ENCODE measurements at places on chromosomes 4 and X.

- no peak for DNase-seq
Measured at GRCh38 chr4:24321616-24322015, 262.7 kb downstream of the DHX15 start.

DNA sequence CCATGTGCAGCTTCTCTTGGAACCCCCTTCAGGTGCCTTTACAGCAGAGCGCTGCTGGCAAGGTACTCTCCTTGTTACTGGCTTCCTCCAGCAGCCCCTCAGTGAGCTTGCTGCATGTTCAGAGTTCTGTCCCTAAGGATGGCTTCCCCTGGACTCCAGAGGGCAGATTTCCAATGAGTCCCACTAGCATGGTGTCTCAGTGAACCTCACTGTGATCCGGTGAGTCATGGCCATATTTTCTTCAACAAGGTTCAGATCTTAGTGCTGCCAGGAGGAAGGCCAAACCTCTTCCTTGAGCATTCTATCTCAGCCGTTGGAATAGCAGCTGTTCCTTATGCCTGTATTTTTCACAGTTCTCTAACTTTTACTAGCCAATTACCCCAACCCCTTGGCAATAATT is 98.8 kb downstream of the CASK start:
- no peak for DNase-seq

GRCh38 chr4:152810715-152811287 is 31.0 kb downstream of the ARFIP1 start:
- DNase-seq = no peak

DNA sequence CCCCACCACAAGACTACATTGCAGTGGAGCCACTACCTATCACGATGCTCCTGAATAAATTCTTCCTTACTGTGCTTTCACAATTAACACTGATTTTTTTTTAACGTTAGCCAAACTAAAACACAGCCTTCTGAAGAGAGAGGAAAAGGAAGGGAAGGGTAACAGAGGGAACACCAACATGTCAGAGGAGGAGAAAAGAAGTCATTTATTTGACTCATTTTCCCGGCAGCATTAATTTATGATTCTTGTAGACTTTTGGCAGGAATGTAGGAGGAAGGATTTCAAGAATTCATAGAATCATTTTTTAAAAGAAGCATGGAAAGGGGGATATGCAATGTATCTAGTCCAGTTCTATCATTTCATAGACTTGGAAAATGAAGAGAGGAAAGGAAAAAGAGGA is 74.3 kb upstream of the IQCM start:
- no peak for DNase-seq

- DNase-seq = no peak
Measured at GRCh38 chr4:84957514-84958420, 8.7 kb downstream of the WDFY3 start.

- DNase-seq = no peak
Measured at GRCh38 chr4:25624616-25625015, 31.0 kb upstream of the SLC34A2 start.

GRCh38 chrX:112085149-112085548 is 2.6 kb upstream of the TRPC5 start:
- DNase-seq = no peak

- DNase-seq = peak; percentile 57
Measured at GRCh38 chr4:76215077-76215476, 1.5 kb upstream of the SCARB2 start.

DNA sequence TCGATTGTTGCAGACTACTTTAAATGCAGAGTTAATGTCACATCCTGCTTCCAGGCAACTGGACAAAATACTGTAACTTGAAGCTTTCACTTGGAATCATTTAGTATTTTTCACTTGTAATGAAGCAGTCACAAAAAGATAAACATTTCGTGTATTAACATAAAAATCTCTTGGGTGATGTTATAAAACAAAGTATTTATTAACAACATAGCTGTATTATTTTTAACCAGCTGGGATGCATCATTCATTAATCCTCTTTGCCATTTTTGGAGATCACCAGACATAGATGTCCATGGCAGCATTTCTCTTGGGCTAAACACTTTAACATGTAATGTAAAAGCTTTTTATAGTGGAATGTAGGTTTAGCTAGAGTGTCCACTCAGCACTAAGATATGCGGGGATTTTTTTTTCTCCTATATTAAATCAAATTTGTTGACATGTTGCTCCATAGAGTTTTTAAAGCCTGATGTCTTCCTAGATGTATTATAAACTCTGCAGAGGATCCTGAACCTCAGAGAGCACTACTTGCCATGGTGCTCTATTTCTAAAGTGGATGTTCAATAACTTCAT is 193.7 kb upstream of the SPANXN4 start:
- DNase-seq = no peak

- DNase-seq = no peak
Measured at GRCh38 chr4:112516471-112517066, 589 bp upstream of the NEUROG2 start.

GRCh38 chrX:139192386-139192961 is 338.1 kb upstream of the F9 start:
- DNase-seq = no peak

DNA sequence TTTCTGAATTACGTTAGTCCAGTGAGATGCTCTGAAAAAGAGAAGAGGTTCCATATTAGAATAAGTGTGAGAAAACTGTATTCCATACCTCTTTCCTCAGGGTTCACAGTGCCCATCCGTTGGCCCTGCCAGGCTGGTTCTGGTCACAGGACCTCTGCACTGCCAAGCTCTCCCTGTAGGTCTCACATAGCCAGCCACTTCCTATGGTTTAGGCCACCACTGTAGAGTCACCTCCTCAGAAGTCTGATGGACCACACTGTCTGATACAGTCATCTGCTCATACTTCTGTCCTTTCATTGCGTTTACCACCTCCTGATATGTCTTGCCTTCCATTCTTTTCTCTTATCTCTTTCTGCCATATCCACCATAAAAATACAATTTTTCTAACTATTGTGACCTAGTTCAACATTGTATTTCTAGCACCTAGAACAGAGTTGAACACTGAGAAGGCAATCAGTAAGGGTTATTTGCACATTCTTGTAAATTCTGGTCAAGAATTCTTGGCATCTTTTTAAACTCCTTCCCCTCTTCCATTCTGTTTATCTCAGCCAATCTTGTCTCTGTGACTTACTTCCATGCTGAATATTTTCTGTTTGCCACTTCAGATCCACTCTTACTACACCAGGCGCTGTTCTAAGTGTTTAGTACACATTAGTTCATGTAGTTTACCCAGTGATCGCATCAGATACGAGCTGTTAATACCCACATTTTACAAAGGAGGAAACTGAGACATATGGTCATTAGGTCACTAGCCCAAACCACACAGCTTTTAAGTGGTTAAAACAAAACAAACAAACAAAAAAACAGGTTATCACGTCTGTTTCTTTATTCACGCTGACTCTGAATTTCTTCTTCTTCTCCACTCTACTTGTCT is 125.6 kb downstream of the CBR4 start:
- no peak for DNase-seq

DNA sequence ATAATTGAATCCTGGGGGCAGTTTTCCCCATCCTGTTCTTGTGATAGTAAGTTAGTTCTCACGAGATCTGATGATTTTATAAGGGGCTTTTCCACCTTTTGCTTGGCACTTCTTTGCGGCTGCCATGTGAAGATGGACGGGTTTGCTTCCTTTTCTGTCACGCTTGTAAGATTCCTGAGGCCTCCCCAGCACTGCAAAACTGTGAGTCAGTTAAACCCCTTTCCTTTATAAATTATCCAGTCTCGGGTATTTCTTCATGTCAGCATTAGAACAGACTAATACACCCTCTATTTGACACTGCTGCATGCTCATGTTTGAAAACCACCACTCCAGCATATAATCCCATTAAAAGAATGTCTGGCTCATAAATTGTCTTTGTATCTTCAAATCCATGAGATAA is 264.4 kb upstream of the ITM2A start:
- DNase-seq = no peak

GRCh38 chr4:18722748-18723191 is 701.2 kb upstream of the LCORL start:
- no peak for DNase-seq

DNA sequence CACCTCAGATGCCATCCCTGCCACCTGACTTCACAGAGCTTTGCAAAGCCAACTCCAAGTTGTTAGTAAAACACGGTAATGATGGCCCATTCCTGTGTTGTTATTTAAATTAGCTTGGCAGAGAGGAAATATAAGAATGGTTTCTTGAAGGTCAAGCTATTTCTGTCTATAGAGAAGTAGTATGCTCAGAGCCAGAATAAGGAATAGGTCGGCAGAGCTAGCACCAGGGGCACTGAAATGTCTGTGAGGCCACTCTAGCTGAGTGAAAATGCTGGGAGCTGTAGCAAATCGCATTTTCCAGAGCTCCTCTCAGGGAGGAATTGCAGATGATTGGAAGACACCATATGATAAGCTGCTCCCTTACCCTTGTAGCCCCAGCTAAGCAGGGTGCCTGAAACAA is 615.4 kb upstream of the NR3C2 start:
- DNase-seq = no peak

GRCh38 chrX:72126048-72126415 is 5.7 kb downstream of the RTL5 start:
- no peak for DNase-seq

DNA sequence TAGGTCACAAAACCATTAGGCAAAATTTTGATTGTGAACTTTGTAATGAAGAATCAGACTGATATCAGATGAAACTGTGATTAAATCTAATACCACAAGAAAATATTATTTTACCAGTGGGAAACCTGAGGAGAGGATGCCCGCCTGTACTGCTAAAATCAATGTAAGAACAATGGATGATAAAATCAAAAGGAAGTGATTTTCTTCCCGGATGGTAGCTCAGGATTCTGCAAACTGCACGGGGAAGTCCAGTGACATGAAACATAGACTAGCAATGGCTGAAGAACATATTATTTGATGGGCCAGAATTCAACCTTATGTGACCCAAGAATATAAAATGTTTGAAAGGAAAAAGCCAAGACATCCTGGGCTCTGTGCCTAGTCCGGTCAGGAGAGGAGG is 974.9 kb downstream of the PCDH18 start:
- DNase-seq = no peak

GRCh38 chr4:52588097-52588496 is 71.0 kb downstream of the USP46 start:
- DNase-seq = no peak

DNA sequence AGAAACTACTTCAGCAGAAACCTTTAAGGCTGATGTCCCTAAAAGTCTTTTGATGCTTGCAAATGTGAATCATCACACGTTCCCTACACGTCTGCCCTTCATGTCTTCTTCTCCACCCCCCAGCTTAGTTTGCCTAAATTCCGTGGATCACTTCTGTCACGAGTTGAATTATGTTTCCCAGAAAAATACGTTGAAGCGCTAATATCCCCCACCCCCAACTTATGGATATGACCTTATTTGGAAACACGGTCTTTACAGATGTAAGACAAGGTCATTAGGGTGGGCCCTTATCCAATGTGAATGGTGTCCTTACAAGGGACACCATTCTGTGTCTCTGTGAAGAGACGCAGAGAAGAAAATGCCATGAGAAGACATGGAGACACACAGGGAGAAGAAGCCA is 2.1 kb upstream of the ZNF518B start:
- DNase-seq = no peak

GRCh38 chr4:139152249-139152648 is 24.8 kb downstream of the ELF2 start:
- no peak for DNase-seq

DNA sequence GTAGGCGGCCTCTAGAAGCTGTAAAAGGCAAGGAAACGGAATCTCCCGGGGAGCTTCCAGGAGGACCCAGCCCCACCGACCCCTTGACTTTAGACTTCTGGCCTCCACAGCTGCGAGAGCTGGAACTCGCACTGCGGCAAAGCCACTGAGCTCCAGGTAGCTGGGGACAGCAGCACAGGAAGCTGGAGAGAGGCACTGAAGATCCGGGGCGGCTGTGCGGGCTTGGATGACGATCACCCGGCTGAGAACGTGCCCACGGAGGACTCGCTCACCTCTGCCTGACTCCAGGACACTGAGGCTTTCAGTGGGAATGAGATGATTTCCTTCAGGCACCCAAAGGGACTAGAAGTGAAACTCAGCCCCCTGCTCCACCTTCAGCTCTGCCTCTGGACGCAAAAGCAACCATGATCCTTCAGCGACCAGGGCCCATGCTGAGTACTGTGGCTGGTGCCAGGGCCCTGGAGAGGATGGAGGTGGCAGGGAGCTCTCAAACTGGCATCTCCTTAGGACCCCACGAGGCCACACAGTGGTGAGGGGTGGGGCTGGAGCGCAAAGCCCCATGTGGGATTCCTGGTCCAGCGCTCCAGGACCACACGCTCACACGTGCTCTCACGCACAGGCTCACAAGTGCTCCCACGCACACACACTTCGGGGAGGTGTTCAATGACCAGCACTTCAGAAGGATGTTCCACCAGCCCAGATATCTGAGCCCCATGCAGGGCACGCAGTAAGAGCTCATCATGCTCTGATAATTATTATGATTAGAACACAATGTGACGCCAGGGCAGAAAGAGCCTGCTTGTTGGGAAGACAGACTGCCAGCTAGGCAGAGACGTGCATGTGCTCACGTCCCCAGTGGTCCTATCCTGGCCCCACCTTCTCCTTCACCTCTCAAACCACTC is 47.2 kb downstream of the ADRA2C start:
- no peak for DNase-seq

DNA sequence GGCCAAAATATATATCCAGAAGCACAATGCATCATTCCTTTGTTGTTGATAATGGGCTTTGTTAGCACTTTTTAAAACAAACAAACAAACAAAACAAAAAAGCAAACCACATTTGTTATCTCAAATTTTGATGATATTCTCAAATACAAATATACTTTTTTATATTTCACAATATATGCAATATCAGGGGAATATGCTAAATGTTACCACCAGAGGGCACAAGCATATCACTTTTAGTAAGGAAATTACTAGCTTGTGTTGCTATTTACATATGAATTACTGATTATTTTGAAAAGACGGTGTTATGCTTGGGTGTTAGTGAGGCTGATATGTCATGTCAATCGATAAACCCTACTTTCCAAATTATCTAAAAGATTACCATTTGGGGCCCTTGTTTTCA is 29.1 kb downstream of the RIPPLY1 start:
- no peak for DNase-seq

DNA sequence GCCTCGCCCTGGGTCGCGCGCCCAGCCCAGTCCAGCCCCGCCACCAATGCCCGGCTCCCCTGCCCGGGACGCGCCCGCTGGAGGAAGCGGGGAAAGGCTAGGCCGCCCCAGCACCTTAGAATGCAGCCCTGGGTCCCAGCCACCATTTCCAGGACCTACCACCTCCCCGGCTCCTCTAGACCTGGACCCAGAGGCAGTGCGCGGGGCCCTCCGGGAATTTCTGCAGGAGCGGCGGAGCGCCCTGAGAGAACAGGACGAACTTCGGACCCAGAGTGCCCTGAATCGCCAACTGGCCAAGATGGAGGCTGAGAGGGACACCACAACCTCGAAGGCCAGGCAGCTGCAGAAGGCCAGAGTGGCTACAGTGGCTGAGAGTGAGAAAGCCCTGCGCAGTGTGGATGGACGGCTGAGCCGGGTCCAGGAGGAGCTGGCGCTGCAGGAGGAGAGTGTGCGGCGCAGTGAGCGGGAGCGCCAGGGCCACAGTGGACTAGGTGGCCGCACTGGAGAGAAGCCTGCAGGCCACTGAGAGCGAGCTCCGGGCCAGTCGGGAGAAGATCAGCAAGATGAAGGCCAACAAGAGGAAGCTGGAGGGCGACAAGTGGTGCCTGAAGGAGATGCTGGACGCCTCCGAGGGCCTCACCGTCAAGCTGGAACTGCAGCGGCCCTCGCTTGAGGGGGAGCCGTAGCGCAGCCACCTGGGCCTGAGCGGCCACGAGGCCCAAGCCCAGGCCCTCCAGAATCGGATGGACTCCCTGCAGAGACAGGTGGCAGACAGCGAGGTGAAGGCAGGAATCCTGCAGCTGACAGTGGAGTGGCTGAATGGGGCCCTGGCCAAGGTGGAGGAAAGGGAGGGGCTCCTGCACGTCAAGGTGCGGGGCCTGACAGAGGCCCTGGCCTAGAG is 15.5 kb downstream of the SMIM10L2A start:
- DNase-seq = no peak
